ENCODE measurements at places on chromosomes 1 and 21. TPM values are rescaled to one million over a fixed set of nuclear protein-coding genes. Genes with fewer than 3 reads are reported as not detected.
A peak's percentile ranks its signal among the peaks of the same experiment; 100 is the strongest.

Gene PTAFR
- total RNA-seq: 4.7 TPM

Gene SEC16B
- 0.10 TPM for total RNA-seq

DNA sequence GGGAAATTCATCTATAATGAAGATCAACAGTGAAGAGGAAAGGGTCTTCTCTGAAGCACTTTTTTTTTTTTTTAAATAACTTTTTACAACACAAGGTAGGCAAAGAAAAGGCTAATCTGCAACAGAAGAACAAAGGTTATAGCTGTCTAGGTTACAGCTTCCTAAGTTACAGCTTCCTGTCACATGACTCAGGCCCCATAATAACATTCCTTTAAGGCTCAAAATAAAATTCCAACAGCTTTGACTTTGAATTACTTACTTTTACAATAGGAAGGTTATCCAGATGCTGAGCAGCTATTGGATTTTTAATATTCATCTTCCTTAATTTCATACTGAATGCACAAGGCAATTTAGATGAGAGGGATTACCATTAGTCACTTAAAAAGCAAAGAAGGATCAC lies 40.4 kb upstream of the TMEM61 start:
- DNase-seq: no peak

DNA sequence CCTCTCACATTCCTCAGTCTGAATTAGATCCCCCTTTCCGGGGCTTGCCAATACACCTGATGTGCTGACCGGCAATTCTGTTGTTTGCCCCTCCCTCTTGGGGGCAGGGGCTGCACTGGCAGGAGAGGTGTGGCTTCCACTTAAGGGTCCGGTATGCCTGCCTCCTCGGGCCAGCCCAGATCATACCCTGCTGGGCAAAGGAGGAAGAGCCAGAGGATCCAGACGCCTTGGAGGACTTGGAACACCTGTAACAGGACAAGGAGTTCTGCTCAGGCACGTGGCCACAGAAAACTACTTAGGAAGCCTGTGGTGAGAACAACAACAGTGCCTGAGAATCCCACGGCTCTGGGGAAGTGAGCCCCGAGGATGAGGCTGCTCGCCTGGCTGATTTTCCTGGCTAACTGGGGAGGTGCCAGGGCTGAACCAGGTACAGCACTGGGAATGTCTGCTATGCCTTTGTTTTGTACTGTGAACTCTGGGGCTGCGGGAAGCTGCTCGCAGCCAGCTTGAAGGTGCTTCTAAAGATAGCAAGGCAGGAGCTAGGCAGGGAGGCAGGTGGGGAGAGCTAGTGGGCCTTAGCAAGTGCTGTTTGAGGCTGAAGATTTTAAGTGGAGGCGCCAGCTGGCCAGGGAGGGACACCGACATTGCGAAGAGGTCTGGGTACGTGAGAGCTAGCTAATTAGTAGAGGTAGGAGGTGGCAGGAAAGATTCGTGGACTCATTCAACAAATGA lies at the start of gene SMPDL3B:
SMPDL3B (plus strand) TSS at position 183 of the 732 bp plus-strand sequence; CDS start at position 367, 184 bp downstream.
- no peak for DNase-seq

DNA sequence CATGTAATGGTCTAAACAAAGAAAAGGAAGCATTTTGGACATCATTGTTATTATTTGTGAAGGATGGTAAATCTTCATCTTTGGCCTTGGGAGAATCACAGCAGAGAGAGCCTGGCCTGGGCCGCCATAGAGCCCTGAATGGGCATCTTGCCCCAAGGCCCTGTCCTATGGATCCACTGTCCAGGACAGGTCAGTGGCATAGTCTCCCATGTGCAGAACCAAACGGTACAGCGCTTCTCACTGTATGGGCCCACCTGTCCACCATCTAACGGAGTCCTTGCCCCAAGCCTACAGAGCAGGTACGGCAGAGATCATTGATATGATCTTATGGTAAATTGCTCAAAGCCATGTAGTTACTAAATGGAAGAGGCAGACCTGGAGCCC lies 185.7 kb downstream of the FOXD2 start:
- no peak for DNase-seq

DNA sequence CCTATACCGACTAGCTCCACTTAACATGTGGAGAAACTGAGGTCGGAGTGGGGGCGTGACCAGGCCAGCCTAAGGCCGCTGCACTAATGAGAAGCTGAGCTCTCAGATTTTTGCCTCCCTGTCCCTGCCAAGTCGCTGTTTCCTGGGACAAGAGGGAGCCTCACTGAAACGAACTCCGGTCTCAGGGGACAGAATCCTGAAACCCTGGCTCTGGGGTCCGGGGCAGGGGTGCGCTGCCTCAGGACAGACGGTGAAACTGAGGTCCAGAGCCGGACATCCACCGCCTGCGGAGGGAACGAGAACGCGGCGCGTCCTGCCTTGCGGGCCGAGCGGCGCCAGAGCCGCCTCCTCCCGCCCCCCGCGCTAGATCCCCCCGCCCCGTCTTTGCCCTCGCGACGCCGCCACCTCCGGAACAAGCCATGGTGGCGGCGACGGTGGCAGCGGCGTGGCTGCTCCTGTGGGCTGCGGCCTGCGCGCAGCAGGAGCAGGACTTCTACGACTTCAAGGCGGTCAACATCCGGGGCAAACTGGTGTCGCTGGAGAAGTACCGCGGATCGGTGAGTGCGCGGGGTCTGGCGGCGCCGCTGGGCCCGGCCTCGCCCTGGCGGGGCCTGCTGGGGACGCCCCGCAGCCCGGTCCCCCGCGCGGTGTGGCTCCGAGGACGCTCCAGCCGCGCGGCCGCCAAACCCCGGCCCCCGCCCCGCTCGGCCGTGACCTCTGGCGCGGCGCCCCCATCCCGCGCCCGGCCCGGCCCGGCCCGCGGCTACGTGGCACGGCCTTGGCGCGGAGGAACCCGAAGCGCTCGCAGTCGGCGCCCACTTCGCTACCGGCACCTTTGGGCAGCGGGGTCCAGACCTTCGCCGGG lies at the start of gene GPX7:
GPX7 (plus strand) TSS at position 381 of the 865 bp plus-strand sequence; CDS start at position 420, 39 bp downstream.
- peak; percentile 74 for DNase-seq

GRCh38 chr1:31955917-31956736 lies 18.0 kb upstream of the PTP4A2 start:
- peak; percentile 85 for DNase-seq

- DNase-seq: no peak
These were observed 6.1 kb downstream of the ATP1A1 start for GRCh38 chr1:116379057-116379630.

DNA sequence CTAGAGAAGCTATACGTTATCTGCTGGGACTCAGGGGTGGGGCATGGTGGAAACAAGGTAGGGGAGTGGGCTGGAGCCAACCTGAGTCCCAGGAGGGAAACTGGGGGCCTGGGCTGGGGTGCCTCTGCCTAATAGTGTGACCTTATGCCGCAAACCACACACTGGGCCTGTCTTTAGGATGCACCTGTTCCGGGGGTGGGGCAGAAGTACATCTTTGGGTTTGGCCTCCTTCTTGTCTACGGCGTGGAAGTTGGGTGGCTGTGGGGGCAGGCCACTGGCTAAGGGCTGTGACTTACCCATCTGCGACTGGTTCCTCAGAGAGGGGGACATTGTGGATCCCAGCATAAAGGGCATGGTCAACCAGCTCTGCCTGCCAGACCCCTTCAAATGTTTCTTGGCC lies 44.2 kb downstream of the FAAH start:
- DNase-seq: no peak

- DNase-seq: no peak
These were observed 19.3 kb downstream of the PALMD start for GRCh38 chr1:99665212-99665611.

DNA sequence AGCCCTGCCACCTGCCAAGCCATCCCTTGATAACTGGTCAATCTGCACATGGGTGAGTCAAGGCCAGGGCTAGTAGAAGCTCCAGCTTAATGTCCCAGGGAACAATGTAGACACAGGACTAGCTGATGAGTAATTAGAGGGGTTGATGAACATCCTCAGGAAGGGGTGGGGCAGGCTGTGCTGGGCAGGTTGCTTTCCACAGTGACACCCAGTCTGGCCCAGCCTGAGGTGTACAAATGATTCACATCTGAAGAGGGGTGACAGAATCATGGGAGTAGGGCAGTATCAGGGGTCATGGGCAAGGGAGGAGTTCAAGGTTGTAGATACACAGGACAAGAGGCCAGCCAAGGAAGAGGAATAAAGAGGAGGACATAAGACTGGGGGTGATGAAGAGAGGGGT lies 4.3 kb downstream of the LPAR3 start:
- no peak for DNase-seq

GRCh38 chr1:4416189-4416588 lies 238.2 kb upstream of the AJAP1 start:
- DNase-seq: no peak

GRCh38 chr1:154578058-154578418 lies 10.5 kb downstream of the CHRNB2 start:
- no peak for DNase-seq

GRCh38 chr1:248596615-248597014 lies 885 bp downstream of the OR2T10 start:
- DNase-seq: no peak

DNA sequence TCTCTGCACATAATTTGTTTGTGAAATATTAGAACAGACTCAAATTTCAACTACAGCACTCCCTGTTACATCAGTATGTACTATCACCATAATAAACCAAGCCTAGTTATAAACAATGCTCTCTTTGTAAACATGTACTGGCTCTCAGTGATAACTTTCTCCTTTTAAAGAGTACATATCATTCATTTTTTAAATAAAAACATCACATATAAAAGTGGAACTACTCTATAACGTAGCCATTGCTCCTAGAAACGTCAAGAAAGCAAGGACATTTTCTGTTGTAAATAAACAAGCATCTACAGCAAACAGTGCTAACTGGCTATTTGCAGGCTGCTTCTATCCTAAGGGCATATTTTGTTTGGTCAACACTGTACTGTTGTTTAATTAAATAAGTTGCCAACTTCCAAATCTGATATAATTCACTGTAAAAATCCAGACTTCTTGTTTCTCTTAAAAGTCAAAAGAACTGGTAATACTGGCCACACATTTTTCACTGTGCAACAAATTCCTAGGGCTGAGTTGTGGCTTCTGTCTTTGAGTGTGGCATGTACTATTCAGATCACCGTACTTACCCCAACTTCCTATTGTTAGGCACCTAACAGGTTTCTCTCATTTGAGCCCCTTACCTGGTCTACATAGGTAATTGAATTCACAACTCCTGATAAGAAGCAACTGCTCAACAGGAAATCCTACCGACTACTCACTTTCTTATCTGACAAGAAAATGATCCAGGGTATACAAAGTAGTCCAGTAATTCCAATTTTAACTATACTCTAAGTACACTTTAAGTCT lies 111.9 kb downstream of the DENND1B start:
- no peak for DNase-seq
